CD8-positive, alpha-beta T cell (primary cell): ENCODE measurements at places on chromosomes 4 and X.

GRCh38 chr4:121072224-121073003 lies at the start of gene NDNF:
Gene NDNF, minus strand, starts transcription at chr4:121072535. Its CDS starts 26,698 bp downstream, at chr4:121045837.
- DNase-seq: peak; percentile 26

- no peak for DNase-seq
These were observed 1.2 kb upstream of the TREX2 start for GRCh38 chrX:153446950-153447580.

GRCh38 chrX:38898261-38898660 lies 97.0 kb downstream of the MID1IP1 start:
- no peak for DNase-seq

GRCh38 chr4:83625821-83626220 lies 89.9 kb downstream of the GPAT3 start:
- no peak for DNase-seq

- no peak for DNase-seq
These were observed 7.9 kb downstream of the SMIM20 start for GRCh38 chr4:25921922-25922321.

DNA sequence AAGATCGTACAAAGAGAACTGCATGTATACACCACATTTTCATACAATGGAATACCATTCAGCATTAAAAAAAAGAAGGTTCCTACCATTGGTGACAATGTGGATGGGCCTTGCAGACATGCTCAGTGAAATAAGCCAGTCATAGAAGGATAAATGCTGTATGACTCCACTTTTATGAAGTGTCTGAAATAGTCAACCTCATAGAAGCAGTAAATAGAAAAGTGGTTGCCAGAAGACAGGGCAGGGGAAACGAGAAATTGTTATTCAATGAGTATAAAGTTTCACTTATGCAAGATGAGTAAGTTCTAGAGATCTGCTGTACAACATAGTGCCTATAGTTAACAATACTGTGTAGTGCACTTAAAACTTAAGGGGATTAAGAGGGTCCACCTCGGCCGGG lies 257.5 kb upstream of the FTHL17 start:
- DNase-seq: no peak

DNA sequence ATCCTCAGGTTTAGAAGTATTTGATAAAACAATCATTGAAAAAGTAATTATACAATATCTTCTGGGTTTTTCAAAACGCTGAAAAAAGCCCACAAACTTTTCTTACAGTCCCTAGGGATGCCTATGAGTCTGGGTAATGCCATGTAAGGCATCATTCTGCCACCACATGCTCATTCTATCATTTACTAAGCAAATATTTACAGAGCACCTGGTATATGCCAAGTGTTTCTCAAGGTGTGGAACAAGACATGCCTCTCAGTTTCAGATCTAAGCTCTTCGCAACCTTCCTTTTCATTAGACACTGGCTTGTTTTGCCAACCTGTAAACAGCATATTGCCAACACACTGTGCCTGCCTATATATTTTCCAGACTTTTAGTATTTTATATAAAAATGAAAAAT lies 17.7 kb downstream of the MID1 start:
- no peak for DNase-seq

DNA sequence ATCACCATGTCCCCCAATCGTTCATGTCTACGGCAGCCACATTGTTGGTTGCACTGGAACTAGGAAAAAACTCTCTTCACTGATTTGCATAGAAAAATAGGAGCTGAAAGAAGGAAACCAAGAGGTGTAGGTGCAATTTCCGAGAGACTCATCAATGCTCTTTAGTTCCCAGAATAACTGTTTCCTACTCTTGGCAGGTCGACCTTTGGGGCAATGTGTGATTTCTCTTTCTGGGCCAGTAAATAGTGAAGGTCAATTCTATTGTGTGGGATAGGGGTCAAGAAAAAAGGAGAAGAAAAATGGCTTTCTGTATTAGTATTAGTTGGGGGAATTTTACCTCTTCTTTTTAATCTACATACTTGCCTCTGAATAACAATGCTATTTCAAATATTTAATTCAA lies 55.9 kb upstream of the PDE5A start:
- DNase-seq: no peak

DNA sequence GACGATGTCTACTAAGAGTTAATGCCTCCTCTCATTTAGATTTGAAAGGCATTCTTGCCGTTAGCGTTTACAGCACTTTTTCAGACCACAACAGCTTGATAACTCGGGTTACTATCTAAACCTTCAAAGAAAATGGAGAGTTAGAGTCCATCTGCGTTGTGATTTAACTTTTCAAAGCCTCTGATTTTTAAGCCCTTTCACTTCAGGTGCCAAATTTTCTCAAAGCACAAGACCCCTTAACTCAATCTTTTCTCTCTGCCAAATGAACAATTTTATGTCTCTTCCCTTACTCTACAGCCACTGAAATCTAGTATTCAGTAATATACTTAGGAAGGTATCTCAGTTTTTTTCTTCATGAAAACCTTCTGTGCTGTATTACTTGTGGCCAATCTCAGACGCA lies 310.5 kb downstream of the TENM3 start:
- no peak for DNase-seq

GRCh38 chr4:2825740-2826139 lies 17.9 kb upstream of the ADD1 start:
- no peak for DNase-seq

DNA sequence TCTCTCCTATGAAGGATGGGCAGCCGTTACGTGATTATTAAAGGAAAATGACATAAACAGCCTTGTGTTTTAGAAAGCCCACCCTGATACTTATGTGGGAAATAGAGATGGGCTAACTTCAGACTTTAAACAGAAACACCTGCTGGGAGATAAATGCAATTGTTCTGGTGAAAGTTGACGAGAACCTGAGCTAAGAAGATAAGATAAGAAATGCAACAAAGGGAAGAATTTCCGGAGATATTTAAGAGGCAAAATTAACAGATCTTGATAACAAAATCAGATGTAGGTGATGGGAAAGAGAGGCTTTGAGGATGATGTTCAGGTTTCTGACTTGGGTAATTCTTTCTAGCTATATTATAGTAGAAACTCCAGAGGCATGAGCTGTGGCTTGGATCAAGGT lies 102.7 kb upstream of the SLC7A11 start:
- DNase-seq: no peak

- DNase-seq: no peak
These were observed 14.1 kb upstream of the CA5B start for GRCh38 chrX:15723887-15724517.

DNA sequence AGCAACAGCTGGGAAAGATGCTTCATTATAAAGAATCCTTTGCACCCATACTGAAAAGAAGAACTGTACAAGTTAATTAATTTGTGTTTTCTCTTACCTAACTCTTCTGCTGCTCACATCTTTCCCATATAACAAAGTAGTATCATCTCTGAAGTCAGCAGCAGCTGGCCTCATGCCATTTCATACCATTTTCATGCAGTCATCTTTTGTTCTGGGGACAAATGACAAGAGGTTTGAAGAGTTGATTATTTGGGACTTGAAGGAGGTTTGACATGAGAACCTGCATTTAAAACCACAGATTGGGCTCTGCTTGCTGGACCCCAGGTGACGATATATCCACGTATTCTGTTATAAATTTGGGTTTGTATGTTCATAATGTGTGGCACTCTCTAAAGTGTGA lies 430.3 kb downstream of the SPRY1 start:
- no peak for DNase-seq

DNA sequence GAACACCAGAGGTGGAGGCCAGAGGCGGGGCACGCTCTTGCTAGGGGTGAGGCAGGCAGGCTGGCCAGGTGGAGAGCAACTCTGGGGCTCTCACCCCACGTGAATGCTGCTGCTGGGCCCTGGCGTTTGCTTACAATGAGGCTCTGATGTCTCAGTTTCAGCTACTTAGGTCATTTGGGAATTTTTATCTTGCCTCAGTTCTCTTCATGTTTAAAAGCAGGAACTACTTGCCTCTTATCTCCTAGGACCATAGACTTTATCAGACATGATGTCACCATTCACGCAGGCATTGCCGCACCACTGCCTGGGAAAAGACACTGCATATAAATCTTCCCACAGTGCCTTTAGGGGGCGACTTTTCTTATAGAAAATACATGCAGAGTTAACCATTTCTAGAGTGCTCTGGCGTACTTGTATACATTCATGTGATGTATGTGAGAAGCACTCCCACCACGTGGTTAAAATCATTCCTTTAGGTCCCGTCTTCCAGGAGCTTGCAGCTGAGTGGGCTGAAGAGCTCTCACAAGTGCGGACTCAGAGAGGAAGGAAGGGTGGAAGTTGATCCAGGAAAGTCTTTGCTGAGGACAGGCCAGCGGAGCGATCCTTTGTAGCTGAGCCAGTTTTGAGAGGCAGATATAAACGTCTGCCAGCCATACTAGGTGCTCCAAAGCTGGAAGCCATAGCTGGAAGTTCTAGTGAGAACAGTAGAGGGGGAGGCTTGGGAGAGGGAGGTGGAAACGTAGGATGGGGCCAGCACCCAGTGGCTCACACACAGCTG lies 84.3 kb upstream of the CLDN34 start:
- DNase-seq: no peak

DNA sequence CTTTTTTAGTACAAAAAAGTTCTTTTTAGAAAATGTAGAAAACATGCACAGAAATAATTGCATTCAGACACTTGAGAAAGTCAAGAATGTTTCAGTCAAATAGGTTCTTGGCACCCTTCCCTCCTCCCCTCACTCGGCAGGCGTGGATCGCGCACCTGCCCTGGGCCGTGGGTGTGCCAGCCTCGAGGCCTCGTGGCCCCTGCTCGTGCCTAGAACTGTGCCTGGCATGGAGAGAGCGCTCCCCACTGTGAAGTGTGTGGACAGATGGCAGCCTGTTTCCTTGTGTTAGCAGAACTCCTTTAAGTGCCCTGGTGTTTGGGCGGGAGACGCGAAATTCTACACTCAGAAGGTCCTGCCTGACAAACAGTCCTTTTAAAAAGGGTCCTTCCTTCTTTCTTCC lies 14.7 kb downstream of the RGS12 start:
- no peak for DNase-seq

DNA sequence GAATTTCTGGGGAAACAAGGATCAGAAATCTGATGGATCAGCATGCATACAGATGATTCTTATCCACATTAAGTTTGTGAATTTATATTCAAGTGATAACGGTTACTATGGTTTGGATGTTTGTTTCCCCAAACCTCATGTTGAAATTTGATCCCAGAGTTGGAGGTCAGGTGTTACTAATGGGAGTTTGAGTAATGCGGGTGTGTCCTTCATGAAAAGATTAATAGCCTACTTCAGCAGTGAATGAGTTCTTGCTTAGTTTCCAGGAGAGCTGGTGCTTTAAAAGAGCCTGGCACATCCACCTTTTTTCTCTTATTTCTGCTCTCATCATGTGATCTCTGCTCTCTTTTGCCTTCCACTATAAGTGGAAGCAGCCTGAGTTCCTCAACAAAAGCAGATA lies 712.4 kb downstream of the IL1RAPL1 start:
- DNase-seq: no peak

- DNase-seq: no peak
These were observed 143.4 kb upstream of the WDR1 start for GRCh38 chr4:10259976-10260375.

DNA sequence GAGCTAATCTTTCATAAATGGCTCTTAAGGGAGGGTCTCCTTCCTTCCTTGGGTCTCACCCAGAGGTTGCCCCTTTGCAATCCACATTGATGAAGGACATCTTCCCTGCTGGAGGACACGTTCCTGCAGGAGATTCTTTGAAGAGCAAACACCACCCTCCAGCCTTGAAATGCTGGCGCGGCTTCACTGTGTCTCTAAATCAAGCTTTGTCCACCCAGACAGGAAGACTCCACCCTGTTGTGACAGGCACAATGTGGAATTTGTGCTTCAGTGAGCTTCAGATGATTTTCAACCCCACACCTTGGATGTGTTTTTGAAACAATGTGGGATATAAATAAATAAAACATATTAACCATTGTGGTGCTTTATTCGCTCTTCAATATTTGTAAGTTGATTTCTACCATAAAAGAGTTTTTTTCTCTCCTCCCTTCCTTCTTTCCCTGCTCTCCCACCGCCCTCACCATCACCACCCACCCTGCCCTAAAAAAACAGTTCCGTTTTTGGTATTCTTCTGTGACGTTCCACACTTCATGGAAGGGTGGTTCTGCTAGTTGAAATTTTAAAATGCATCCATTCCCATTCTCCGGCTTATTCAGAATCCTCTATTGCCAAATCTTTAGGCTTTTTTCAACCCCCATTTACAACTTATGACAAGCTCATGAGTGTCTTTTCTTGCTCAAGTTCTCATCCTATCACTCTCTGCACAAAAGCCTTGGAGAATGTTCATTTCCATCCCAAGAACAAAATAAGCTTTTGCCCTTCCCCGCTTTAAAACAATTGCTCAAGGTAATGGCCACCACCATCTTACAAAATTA lies 264.3 kb downstream of the RAPGEF2 start:
- DNase-seq: no peak

- DNase-seq: peak; percentile 85
These were observed 29.2 kb upstream of the MXD4 start for GRCh38 chr4:2290974-2291704.

GRCh38 chrX:130874751-130875150 lies 28.3 kb downstream of the ENOX2 start:
- no peak for DNase-seq

DNA sequence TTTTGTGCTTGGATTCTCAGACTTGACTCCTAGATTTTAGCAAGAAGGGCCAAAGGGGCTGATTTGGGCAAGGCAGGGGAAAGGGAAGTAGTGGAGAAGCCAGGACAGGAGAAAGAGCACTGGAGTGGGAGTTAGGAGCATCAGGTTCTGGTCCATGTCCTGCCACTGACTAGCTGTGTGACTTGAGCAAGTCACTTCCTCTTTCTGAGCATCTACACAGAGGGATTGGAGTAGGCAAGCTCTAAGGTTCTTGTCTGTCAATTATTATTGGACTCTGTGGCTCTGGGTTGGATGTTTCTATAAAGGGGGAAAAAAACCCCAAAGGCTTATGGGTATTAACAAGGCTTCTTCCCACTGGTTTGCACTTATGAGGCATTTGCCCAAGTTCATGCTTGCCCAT lies 24.4 kb downstream of the PLAC1 start:
- no peak for DNase-seq

DNA sequence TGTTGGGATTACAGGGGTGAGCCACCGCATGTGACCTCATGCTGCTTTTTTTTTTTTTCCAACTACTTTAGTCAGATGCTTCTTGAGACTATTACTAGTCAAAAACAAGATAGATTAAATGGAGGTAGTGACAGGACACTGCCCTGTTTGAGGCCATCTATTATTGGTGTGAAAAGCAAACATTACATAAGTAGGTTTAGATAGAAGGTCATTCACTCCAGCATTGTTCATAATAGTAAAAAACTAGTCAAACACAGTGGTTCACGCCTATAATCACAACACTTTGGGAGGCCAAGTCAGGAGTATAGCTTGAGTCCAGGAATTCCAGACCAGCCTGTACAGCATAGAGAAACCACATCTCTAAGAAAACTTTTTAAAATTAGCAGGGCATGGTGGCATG lies 16.3 kb downstream of the XIAP start:
- DNase-seq: no peak

- DNase-seq: no peak
These were observed 32.5 kb upstream of the FGFR3 start for GRCh38 chr4:1760521-1761071.

DNA sequence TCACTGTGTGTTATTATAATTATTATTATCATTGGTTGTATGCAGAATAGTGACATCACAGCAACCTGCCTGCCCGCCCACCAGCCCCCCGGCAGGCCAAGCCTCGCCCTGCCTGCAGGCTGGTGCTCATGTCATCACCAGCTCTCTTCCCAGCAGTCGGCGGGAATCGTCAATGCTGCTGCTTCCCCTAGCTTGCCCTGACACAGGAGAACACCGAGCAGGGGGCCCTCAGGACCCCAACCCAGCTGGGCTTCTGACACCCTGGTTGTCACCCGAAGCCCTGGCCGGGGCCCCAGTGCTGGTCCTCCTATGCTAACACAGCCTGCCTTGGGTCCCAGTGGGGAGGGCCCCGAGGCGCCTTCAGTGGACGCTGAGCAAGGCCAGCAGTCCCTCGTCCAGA lies 100.6 kb downstream of the PPP2R2C start:
- no peak for DNase-seq
